Activated naive CD8-positive, alpha-beta T cell treated with anti-CD3 and anti-CD28 coated beads for 36 hours (primary cell): ENCODE measurements at places on chromosomes 7 and 10. TPM values are rescaled to one million over a fixed set of nuclear protein-coding genes. Genes with fewer than 3 reads are reported as not detected.

SEMA3E gene
- total RNA-seq, result not detected

AGMO gene
- not detected for total RNA-seq

FANK1 gene
- total RNA-seq, result 0.92 TPM

PLXNA4 gene
- total RNA-seq, result 0.12 TPM

ZNF394 gene
- 26.1 TPM for total RNA-seq

FIS1 gene
- 106 TPM for total RNA-seq

TMEM196 gene
- total RNA-seq, result not detected

RNF32 gene
- total RNA-seq, result 0.66 TPM

ABCC2 gene
- 0.70 TPM for total RNA-seq

SEC31B gene
- total RNA-seq, result 17.5 TPM

ATOH7 gene
- not detected for total RNA-seq

FXYD4 gene
- total RNA-seq, result not detected

DNA sequence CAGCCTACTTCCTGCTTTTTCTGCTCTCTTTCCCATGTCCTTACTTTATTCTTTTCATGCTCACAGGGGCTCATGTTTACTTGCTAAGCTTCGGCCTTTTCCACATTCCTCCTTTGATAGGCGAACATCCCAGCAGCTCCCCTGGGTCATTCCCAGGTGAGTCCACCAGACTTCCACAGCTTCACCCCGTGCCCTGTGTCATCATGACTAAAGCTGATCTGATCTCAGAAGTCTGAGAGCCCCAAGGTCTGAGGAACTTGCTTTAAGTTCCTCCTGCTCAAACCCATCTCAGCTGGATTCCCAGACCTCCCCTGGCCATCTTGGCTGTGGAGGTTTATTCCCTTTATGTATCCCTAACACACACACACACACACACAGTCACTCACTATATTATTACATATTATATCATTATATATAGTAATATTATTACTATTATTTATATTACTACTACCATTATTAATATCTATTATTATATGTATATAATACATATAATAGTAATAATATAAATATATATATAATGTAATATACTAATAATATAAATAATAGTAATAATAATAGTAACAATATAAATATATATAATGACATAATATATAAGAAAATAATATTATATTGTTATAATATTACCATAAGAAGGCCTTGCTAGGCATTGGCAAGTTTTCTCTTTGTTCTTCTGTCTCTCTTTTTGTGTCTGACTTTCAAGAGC, 295.9 kb downstream of the PTEN start:
- no peak for DNase-seq

DNA sequence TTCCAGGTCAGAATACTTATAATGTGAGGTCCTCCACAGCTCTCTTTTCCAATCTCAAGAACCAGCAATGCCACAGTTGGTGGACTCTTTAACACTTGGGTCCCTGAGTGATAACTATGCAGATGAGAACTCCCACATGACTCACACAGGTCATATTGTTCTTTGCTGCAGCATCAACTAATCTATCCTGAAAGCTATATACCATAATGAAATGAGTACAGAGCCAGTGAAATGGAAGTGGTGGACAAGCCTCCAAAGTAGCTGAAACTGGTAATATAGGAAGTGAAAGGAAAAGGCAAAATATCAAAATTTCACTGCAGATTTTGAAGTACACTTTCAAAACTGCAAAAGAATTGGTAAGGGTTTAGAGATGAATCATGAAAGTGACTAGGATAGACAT, 45.6 kb downstream of the SORCS1 start:
- no peak for DNase-seq

GRCh38 chr7:143375298-143376034, 5.7 kb upstream of the ZYX start:
- DNase-seq, result peak; percentile 46

GRCh38 chr7:73860859-73861258, at the start of gene TMEM270:
Gene TMEM270, plus strand, starts transcription at chr7:73861159. Its CDS starts 36 bp downstream, at chr7:73861195.
- DNase-seq, result no peak

DNA sequence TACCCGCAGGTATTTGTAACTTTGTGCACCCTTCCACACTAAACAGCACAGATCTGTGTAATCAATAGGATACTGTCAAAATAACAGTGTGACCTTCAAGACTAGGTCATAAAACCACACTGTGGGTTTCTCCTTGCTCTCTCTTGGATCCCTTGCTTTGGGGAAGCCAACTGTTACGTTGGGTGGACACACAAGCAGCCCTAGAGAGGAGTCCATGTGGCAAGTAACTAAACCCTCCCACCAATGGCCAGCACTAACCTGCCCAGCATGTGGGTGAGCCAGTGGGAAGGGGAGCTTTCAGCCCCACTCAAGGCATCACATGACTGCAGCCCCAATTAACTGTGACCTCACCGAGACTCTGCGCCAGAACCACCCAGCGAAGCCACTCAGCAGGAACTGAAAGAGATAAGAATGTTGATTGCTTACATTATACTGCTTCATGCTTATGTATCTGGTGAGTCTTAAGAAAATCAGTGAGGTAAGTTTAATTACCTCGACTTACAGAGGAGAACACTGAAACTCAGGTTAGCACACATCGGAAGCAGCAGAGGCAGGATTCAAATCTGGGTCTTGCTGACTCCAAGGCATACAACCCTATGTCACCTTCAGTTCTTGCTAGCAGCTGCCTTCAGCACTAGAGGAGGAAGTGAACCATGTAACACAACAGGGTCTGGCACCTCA, 9.4 kb upstream of the ZC3HAV1 start:
- no peak for DNase-seq

GRCh38 chr7:121798896-121799295, 74.1 kb upstream of the PTPRZ1 start:
- no peak for DNase-seq

GRCh38 chr10:63209705-63210104, 76.6 kb downstream of the NRBF2 start:
- DNase-seq, result no peak

DNA sequence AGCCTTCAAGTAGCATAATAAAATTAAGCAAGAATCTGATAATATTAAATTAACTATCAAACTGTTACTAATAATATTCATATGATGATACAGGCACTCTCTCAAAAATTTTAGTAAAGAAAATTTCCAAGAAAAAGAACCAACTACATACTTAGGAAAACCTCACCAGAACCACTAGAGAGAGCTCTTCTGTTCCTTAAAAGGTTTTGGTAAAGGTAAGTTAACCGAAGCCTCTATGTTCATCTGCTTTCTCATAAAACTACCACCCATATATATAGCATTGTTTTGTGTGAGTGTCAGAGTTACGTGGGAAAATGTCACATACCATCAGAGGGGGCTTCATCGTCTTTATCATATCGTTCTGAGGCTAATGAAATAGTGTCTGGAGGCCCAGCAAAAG, 20.7 kb downstream of the SKAP2 start:
- no peak for DNase-seq

DNA sequence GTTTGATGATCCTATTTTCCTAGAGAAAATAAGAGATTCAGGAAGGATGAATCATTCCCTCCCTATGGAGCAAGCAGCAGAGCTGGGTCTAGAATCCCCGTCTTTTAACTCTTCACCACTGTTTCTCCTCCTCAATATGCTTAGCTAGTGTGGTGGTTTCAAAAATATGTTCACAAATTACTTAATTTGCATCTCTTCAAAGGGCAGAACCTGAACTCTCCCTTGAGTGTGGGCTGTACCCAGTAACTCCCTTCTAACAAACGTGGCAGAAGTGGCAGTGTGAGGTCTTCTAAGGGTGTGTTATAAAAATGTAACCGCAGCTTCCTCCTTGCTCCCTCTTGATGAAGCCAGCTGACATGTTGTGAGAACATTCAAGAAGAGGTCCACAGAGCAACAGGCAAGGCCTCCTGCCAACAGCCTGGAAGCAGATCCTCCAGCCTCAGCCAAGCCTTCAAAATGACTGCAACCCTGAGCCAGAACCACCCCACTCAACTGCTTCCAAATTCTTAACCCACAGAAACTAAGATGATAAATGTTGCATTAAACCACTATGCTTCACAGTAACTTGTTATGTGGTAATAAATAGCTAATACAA, 36.6 kb downstream of the SRPK2 start:
- peak; percentile 50 for DNase-seq

DNA sequence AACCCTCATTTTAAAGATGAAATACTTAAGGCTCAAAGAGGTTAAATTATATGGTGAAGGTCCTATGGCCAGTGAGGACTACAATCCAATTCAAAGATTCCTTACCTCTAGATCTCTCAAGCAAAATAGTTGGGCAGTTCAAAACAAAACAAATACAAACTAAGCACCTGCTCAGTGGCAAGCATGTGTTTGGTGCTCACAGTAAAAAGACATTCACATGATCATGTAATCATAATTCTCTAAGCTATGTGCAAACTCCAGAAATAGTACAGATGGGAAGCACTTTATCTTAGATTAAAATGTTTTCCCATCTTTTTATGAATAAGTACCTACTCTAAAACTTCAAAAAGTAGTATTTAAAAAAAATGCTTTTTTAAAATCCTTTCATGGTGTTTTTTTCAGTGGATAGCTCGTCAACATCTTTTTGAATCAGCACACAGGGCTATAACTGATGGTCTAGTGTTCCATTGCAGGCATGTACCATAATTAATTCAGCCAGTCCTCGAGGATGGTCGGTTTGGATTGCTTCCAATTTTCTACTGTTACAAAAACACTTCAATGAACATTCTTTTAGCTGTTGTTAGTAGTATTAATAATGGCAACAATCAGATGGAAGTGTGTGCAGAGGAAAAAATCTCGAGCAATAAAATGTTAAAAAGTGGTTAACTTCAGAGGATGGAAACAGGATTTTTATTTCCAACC, 58.4 kb downstream of the CHCHD3 start:
- DNase-seq, result no peak

DNA sequence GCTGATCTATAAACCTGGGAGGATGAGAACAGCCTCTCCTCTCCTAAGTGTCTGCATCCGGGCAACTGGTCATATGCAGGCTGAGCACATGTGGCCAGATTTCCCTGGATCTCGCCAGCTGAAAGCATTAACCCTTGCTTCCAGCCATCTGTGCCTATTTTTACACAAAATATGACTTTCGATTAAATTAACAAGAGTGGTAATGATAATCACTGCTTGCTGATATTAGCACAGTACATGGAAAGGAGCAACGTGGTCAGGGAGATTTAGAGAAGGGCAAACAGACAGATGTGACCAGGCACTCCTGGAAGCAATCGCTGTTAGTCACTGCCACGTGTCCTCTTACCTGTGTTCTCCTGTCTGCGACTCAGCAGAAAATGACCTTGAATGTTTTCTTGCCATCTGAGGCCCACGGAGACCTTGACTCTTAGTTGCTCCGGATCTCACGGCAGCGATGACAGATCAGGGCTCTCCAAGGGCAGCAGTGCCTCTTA, 59.5 kb upstream of the NPTX2 start:
- no peak for DNase-seq

DNA sequence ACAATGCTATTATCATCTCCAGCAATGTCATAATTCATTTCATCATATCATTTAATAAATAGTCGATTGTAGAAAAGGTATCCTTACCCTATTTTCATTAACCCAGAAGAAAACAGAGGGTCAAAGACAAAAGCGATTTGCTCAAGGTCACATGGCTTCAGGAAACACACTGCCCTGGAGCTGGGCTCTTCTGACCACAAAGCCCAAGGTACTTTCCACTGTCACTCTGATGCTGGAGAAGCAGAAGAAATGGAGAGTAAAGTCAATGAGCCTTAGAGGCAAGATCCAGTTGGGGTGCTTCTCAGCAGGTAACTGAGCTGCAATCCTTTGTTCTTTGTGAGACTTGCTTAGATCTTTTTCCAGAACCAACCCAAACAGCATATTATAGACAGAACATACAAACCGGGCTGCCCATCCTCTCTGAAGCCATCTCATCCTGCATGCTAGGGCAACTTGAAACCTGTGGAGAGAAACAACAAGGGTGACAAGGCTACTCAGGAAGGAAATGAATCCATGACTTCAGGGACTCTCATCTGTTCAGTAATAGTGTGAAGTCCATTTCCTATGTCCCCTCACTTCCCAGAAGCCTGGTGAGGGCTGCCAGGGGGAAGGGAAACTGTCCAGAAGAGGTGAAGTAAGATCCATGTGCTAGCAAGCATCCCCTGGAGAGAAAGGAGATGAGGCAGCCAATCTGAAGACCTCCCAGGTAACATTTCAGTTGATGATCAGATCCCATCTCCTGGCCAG, 148.6 kb upstream of the SVIL start:
- DNase-seq, result no peak

- no peak for DNase-seq
These were observed 168.1 kb downstream of the FAM107B start for GRCh38 chr10:14606633-14607032.

DNA sequence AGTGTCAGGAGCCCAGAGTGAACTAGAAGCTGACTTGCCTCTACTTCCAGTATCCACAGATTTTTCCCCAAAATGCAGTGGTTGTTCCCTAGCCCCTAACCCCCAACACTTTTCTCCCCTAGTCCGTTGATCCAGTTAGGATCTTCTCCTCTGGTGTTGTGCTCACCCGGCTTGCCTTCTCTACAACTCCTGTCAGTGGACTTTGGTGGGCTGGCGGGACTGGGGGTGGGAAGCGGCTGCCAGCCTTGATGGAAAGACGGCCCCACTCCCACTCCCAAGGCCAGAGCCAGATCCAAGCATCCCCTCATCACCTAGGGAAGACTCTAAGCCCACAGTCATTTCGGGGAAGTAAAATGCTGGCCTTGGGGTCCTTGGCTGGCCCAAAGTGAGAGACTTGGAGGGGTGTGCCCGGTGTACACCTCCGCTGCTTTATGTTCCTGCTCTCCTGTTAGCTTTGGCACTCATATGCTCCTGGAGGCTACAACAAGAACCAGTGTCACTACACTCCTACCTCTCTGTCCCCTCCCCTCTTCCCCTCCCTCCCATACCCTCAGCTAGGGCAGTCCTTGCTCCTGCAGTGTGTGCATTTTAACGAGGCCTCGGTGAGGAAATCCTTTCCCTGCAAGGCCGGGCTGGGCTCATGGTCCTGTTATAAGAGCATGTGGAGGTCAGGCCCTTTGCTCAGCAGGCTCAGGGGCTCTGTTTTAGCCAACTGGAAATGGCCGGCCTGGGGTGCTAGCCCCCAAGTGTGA, 930 bp upstream of the HOXA10 start:
- DNase-seq, result no peak

- DNase-seq, result no peak
These were observed 1083.4 kb downstream of the LRMDA start for GRCh38 chr10:76514869-76515268.

- no peak for DNase-seq
These were observed 85.2 kb downstream of the ZRANB1 start for GRCh38 chr10:125026974-125027735.

GRCh38 chr7:130902755-130903357, 168.8 kb upstream of the KLF14 start:
- DNase-seq, result no peak

DNA sequence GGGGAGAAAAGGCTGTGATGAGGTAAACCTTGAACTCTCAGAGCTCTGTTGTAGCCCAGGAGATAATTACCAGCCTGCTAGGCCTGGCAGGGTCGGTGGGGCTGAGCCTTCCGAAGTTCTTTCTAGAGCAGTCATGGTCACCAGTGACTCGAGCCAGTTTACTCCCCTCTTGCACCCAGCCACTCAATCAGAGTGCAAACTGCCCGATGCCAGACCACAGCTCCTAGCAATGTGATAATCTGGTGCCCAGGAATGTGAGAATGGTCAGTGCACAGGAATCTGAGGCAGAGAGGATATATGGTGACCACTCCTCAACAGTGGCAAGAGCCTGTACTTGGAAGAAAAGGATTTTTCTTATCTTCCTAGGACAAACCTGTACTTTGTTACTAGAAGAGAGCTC, 46.4 kb upstream of the KMT2E start:
- no peak for DNase-seq
